Breast epithelium (tissue), 4 donors: ENCODE measurements at places on chromosomes 7 and 10. TPM values are rescaled to one million over a fixed set of nuclear protein-coding genes. Genes with fewer than 3 reads are reported as not detected.

DNA sequence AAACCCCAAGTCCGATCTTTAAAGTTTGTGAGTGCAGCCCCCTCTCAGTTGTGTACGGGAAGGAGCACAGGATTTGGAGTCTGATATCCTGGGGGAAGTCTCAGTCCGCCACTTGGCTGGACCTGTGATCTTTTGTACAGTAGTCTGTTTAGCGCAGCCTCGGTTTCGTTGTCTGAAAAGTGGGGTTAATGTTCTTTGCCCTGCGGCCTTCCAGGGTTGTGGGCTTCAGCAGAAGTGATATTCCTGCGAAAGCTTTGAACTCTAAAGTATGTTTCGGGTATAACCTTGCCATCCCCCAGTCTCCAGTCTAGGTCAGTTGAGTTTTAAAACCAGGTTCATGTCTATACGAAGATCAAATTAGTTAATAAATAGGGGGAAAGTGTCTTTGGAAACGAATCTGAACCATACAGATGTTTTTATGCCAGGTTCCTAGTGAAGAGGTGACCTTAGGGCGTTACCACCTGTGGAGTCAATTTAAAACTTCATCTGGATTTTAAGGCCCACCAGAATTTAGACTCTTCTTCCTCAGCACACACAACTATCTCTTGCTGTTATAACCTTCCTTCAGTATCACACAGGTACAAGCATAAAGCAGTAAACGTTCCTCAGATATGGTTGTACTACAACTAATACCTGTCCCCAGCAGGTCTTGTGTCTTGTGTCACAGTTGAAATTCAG, 904 bp downstream of the R3HCC1L start:
- DNase-seq = no peak

DNA sequence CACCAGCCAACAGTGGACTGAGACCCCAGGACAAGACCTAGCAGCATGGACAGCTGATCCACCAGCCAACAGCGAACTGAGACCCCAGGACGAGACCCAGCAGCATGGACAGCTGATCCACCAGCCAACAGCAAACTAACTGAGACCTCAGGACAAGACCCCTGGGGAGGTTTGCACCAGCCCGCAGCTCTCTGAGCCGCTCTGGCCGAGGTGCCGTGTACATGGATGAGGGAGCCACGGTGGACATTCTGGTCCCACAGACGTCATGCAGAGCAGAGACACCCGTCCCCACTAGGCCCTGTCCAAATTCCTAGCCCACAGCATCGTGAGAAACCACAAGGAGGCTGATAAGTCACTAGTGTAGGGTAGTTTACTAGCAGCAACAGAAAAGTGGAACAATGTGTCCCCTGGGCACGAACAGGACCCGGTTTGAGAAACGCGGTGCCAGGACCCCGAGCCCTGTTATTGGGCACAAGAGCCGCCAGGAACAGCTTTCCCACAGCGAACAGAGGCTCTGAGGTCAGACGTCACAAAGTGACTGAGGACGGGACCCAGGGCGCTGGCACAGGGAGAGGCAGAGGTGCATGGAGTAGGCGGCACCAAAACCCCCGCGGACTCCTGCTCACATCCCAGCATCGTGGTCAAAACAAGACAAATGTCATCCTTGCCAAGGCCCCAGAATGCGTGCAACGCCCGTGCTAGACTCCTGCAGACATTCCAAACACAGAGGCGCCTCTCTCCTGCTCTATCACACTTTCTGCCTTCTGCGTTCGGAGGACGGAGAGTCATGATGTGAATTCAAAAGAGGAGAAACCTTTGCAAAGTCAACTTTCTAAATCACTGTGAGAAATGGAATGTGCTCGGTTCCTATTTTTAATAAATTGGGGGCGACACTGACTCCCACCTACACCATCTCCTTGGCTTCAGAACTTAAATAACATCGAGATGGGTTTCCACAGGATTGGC, 8.1 kb downstream of the STK32C start:
- no peak for DNase-seq

SPDYE2B gene
- total RNA-seq = not detected

DNA sequence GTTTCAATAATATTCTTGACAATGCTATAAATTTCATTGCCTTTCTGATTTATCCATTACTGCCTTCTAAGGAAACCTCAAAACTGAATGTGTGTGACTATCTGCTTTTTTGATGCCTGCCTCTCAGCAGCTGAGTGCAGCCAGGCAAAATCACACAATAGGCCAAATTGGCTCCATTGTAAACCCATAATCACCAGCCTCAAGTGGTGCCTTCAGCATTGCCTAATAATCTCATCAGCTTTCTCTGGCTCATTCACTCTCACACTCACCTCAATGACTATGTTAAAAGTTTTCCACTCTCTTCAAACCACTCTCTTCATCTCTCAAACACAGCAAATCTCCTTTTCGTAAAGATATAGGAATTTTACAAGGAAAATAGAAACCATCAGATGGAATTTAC, 182.5 kb upstream of the COL1A2 start:
- no peak for DNase-seq

MAD1L1 gene
- total RNA-seq = 33.9 TPM

- DNase-seq = no peak
Observed at GRCh38 chr7:133635541-133635940, 382.7 kb downstream of the EXOC4 start.

- no peak for DNase-seq
Observed at GRCh38 chr10:109534193-109534592, 389.1 kb downstream of the XPNPEP1 start.

- no peak for DNase-seq
Observed at GRCh38 chr7:9870674-9871073, 1103.0 kb upstream of the PHF14 start.

GRCh38 chr7:116553168-116553964, 28.5 kb downstream of the CAV1 start:
- no peak for DNase-seq

DNA sequence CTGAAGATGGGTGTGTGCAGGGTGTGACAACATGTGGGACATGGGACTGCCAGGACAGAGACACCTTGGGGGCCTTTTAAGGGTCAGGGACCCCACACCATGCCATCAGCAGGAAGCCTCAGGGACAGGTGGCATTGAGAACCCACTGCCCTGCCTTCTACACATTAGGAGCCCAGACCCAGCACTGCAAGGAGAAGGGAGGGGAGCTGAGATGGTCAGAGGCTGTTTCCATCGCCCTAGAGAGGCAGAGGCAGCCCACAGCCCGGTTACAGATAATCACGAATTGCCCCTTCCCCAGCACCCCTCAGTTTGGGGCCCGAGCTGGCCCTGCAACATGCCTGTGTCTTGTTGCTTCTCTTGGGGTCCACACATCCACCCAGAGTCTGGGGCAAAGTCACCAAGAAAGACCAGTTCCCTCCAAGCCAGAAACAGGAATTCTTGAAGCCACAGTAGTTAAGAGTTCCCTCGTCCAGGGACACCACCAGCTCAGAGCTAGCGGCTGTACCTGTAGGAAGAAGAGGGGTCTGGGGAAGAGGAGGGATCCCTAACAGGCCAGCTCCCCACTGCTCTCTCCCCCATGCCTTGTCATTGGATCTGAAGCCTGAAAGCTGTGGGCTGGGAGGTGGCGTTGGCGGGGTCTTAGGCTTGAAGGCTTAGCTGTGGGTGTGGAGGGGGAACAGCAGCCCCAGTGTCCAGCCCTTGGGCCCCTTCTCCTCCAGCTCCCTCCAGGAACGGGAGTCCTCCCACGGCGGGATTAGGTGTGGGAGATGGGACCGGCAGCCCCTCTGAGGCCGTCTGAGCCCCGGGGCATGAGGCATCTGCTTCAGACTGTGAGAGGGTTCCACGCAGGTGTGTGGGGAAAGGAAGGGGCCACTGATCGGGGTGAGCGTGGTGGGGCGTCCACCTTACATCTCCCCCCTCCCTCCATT, 44.8 kb upstream of the ELFN1 start:
- DNase-seq = no peak

DNA sequence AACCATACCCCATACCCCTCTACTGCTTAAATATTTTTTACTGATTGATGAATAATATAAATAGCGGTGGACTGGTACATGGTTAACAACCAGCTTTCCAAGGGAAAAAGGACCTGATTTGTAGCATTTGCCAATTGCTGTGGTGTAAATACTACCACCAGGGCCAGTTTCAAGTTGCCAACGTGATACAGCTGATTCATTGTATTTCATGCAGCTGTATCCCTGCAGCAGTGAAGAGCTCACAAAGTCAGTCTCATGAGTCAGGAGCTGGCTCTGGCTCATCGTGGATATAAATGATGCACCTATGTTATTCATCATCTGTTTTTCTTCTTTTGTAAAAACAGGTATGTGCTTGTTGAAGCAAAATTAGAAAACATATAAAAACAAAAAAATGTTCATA, 15.2 kb downstream of the CALML5 start:
- DNase-seq = no peak

PRKG1 gene
- total RNA-seq = 19.7 TPM

LOXL4 gene
- total RNA-seq = 26.1 TPM

TRPV6 gene
- 13.4 TPM for total RNA-seq

DNA sequence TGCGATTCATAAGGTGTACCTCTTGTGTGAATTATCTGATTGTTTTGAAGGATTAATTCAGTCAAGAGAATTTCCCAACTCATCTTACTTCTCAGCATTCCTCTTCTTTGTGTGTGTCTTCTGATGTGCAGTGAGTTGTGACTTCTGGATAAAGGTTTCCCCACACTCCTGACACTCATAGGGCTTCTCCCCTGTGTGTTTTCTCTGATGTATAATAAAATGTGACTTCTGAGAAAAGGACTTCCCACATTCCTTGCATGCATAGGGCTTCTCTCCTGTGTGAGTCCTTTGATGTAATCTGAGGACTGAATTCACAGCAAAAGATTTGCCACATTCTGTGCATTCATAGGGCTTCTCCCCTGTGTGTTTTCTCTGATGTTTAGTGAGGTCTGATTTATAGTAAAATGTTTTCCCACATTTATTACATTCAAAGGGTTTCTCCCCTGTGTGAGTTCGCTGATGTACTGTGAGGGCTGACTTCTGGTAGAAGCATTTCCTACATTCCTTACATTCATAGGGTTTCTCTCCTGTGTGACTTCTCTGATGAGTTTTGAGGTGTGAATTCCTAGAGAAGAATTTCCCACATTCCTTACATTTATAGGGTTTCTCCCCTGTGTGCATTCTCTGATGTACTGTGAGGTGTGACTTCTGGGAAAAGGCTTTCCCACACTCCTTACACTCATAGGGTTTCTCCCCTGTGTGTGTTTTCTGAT, 24.2 kb downstream of the ZNF25 start:
- no peak for DNase-seq

- no peak for DNase-seq
Observed at GRCh38 chr10:100535338-100535714, 417 bp upstream of the HIF1AN start.

- peak; percentile 59 for DNase-seq
Observed at GRCh38 chr7:100563809-100564400, 9.8 kb downstream of the SAP25 start.
